Urothelium cell line (cell line): ENCODE measurements at places on chromosomes 11 and 22.

DNA sequence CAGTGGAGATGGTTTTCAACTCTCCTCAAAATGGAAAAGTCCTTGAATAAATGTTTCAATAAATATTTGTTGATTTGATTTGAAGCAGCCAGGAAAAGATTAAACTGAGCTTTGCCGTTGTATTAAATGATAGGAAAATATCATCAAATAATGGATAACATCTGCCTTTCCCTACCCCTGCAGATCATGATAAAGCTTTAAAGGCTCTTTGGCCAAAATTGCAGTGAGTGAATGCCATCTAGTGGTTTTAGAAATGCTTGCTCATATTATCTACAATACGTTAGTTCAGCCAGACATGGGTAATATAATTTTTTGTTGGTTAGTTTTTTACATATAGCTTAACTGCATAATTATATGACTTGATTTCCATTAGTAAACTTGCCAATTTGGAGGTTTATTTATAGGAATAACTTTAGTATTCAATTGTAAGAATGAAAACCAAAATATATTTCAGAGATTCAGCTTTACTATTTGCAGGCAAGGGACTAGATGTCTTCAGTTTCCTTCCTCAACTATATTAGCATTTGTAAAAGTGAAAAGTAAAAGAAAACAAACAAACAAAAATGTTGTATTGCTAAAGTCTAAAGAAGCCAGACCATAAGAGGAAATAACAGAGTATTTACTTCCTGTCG, 159.2 kb downstream of the MSANTD4 start:
- peak; percentile 19 for DNase-seq

DNA sequence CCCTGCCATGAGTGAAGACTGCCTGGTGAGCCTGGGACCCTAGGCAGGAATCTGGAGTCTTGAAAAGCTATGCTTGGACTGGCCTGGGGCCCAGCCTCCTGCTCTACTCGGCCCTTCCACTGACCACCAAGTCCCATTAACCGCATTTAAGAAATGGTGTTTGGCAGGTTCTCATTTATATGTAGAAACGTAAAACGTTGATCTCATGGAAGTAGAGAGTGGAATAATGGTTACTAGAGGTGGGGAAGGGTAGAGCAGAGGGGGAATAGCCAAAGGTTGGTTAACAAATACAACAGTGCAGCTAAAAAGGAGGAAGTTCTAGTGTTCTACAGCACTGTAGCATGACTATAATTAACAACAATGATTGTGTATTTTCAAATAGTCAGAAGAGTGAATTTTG, 72.9 kb upstream of the EED start:
- DNase-seq = no peak

DNA sequence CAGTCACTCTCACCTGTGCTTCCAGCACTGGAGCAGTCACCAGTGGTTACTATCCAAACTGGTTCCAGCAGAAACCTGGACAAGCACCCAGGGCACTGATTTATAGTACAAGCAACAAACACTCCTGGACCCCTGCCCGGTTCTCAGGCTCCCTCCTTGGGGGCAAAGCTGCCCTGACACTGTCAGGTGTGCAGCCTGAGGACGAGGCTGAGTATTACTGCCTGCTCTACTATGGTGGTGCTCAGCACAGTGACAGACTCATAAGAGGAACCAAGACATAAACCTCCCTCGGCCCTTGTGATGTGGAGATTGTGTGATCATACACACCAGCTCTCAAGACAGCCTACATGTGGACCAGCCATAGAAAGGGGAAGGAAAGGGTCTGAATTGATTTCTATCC, 113.3 kb downstream of the ZNF280B start:
- no peak for DNase-seq

- DNase-seq = no peak
These were observed 77.0 kb downstream of the PRMT3 start for GRCh38 chr11:20464518-20464917.

DNA sequence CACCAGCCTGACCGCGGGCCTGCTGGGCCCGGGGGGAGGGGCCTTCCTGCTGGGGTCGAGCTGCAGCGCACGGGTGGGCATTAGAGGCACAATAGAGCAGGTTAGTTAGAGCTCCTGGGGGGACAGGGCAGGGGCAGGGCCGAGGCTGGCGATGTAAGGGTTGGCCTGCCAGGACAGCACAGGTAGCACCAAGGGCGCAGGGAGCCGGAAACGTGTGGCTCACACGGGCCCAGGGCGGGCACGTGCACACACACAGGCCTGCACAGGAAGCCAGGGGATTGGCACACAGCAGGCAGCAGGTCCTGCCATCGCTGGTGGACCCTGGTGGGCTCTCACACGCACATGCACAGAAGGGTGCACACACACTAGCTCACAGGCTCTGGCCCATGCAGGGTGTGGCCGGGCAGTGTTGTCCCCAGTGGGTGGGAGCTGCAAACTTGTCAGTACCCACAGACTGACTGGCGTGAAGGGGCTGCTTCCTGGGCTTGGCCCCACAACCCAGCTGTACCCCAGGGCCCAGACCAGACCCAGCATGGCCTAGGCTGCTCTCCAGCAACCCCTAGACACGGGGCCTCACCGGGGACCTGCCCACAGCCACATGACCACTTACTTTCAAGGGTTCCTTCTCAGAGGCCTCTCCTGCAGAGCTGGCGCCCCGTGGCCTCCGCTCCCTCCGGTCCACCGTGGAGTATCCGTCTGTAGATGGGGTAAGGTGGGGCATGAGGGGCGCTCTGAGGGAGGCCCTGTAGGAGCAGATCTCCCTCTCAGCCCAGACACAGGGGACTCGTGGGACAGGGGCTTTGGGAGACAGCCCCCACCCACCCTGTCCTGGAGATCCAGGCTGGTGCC, 29.9 kb upstream of the TXNRD2 start:
- DNase-seq = no peak

DNA sequence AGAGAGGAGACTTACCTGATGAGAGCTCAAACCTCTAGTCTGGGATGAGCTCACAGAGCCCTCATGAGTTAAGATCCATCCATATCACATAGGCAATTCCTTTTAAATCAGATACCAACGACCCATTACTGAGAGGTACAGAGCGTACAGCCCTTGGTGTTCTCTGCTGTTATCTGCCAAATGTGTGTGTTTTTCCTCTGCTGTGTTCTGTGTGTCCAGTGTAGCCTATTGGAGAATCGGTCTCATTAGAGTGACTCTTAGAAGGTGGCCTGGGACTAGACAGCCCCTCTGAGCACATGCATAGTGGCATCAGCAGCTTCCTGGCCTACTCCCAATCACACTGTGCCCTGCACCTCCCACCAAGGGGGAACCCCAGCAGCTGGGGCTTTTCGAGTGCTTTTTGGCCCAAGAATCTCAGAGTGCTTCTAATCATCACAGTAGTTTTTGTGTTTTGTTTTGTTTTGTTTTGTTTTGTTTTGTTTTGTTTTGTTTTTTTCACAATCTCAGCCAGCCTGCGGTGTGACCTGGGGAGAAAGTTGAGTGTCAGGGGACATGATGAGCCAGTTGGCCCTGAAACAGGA, 25.4 kb downstream of the TP53AIP1 start:
- DNase-seq = no peak

DNA sequence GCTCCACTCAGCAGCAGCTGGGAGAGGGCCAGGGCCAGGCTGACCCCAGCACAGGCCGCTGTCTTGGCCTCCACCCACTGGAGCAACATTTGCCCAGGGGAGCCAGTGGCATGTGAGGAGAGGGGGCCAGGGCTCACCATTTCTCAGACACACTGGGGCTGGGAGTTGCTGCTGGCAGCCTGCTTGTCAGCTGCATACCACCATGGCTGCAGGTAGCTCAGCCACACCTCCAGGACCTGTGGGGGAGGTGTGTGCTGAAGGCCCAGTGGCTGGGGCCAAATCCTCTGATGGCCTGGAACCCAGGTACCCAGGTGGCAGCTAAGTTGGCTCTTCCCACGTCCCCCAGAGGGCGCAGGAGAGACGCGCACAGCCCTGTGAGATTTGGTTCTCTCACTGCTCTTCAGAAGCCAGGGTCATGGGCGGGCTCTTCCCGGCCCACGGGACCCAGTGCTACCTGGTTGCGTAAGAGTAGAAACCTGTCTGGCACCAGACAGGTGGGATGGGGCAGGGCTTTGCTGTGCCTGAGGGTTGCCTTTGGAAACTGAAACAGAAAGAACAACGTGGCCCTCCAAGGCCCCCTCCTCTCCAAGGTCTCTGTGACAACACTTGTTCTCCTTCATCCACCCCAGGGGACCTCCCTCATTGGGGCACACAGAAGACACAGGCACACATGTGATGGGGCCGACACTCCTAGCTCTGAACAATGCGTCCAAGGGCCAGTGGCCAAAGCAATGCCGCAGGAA, 98.8 kb downstream of the MED15 start:
- DNase-seq = peak; percentile 79

- DNase-seq = no peak
These were observed 26.6 kb upstream of the CRTAM start for GRCh38 chr11:122811721-122812120.

DNA sequence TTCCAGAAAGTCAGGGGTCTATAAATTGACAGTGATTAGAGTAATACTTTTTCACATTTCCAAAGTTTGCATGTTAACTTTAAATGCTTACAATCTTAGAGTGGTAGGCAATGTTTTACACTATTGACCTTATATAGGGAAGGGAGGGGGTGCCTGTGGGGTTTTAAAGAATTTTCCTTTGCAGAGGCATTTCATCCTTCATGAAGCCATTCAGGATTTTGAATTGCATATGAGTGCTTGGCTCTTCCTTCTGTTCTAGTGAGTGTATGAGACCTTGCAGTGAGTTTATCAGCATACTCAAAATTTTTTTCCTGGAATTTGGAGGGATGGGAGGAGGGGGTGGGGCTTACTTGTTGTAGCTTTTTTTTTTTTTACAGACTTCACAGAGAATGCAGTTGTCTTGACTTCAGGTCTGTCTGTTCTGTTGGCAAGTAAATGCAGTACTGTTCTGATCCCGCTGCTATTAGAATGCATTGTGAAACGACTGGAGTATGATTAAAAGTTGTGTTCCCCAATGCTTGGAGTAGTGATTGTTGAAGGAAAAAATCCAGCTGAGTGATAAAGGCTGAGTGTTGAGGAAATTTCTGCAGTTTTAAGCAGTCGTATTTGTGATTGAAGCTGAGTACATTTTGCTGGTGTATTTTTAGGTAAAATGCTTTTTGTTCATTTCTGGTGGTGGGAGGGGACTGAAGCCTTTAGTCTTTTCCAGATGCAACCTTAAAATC, 5.3 kb downstream of the MALAT1 start:
- DNase-seq = no peak

- DNase-seq = no peak
These were observed 34.9 kb downstream of the CADM1 start for GRCh38 chr11:115469361-115469760.

- DNase-seq = no peak
These were observed 24.0 kb downstream of the PRDM11 start for GRCh38 chr11:45170484-45170883.

DNA sequence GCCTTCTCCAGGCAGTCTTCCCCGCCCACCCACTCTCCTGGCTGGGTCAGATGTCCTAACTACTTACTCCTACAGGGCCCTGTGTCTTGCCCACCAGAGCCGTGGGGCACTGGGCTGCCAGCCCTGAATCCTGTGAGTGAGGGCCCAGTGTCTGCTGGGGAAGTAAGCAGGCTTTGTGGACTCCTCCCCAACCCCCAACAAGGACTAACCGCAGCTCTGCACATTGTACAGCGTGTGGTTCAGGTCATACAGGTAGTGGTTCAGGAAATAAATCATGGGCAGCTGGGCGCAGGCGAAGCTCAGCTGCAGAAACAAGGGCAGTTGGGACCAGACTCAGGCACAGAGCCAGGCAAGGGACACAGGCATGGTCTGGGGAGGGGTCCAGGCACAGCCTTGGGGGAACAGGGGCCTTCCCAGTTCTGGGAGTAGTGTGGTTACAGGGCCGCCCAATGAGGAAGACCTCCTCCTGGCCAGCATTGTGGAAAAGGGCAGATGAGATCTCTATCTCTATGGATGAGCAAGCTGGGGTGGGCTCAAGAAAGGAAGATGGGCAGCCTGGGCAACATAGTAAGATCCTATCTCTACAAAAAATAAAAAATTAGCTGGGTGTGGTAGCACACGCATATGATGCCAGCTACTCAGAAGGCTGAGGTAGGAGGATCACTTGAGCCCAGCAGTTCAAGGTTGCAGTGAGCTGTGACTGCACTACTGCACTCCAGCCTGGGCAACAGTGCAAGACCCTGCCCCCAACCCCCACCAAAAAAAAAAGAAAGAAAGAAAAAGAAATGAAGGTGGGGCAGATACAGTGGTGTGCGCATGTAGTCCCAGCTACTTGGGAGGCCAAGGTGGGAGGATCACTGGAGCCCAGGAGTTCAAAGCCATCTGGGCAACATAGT, 5.5 kb downstream of the UNC93B1 start:
- DNase-seq = no peak

- no peak for DNase-seq
These were observed 287.8 kb upstream of the CNTN5 start for GRCh38 chr11:98732947-98733346.

- DNase-seq = no peak
These were observed 27.7 kb downstream of the RSPH14 start for GRCh38 chr22:23113847-23114720.
